ENCODE measurements at places on chromosomes 5 and 9.

GRCh38 chr5:17477573-17478265, 20.3 kb upstream of the TAF11L2 start:
- DNase-seq: no peak

- no peak for DNase-seq
Observed at GRCh38 chr9:121185178-121185745, 16.4 kb downstream of the RAB14 start.

GRCh38 chr5:139076111-139076510, 122.1 kb downstream of the SIL1 start:
- DNase-seq: no peak

DNA sequence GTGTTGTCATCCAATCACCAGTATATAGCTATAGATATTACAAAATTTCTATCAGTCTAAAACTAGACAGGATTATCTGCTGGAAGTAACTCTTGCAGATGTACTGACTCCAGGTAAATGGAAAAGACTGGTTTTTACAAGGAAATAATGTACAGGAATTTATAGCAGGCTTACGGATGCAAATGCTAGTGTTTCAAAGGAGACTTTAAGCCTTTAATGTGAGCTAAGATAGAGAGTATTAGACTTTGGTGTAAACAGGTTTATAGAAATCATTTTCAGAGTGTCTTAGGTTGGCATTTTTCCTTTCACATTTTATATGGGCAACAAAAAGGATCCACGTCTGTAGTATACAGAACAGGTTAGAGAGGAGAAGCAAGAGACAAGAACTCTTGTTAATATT, 16.1 kb downstream of the ZNF608 start:
- DNase-seq: no peak

DNA sequence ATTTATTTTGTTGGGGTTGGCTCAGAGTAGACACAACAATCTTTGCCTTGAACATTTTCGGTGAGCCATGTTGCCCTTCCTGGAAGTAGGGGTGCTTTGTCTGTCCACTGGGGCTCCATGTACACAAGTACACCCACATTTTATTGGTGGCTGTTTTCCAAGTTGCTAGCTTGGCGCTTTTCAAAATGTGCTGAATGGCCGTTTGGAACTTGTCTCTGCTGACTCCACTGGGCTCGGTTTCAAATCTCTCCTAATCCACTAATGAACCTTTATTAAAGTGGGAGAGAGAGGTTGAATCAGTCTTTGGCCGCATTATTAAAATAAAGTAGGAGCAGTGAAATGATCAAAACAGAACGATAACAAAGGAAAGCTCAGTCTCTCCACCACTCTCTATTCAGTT, 64.6 kb upstream of the TAF11L2 start:
- DNase-seq: no peak

DNA sequence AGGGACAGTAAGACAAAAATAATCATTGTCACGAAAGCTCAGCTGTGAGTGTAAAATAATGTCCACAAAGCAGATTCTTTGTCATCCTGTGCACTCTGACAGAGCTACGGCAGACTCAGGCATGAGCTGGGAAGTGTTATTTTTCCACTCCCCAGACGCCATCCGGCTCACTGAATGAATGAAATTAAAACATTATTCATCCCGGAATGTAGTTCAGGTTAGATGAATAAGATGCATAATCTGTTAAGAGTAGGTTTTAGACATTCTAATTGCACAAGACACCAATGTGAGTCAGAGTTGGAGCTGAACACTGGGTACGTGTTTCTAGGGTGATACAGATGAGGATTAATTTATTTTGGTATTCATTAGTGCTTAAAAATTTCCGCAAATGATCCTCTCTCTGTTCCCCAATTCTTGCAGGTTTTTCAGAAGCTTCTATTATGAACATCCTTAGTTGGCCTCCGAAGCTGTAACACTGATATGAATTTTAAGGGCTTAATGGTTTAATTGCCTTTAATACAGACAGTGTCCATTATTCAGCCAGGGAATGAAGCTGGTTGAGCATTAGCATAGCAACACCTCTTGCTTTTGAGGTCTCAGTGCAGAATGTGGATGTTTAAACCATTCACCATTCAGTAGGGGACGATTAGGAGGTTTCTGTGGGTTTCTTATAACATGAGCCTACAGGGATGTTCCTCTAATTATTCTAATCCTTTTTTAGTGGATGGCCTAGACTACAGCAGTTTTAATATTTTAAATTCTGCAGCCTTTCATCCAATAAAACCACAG, 65.6 kb upstream of the FRRS1L start:
- no peak for DNase-seq

- DNase-seq: no peak
Observed at GRCh38 chr9:113790093-113790492, 86.0 kb upstream of the ZNF618 start.

DNA sequence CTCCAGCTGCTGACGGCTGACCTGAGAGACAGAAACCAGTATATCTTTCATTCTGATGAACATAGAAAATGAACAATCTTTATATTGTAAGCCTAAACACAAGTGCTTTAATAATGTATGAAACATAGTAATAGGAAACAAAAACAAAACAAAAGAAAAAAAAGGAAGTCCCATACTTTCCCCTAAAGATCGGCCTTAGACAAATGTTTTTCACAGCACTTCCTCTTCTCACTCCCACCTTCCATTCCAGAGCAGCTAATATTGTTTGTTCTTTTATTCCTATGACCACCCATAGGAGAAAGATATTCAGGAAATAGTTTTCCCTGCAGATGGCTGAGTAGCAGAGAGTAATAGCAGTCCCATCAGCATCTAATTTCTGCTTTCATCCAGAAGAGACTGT, 194.4 kb upstream of the SLC27A6 start:
- no peak for DNase-seq

DNA sequence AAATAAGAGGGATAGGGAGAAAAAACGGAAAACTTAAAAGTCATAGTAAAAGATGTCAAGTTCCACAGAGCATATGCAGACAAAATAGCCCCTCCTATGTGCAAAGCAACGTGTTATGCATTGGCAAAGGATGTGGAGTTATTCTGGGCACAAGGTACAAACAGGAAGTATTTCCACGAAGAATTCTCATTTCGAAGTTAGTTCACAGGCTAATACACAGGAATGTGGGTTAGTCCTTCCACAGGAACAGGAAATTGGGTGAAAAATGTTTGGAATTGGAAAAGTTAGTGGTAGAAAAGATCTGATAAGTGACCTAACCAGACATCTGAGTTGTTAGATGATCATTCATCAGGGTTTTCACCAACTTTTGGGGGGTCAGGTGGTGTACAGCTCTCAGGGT, 326.6 kb downstream of the EBF1 start:
- no peak for DNase-seq

DNA sequence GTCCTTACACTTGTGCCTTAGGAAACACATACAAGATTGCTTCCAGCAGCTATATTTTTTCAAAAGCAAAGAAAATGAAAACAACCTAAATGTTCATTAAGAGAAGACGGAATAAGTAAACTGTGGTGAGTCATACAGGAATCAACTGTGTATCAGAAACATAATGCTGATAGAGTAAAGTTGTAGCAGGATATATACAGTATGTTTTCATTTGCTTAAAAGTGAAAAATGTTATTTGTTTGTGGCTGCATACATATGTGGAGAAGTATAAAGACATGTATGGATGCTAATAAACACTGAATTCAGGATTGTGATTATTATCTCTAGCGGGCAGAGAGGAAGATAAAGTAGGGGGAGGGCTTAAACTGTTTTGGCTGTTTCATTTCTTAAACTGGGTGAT, 8.3 kb downstream of the DCTN4 start:
- DNase-seq: no peak

- DNase-seq: no peak
Observed at GRCh38 chr5:128349044-128349858, 188.8 kb downstream of the FBN2 start.

GRCh38 chr5:157247267-157247666, 18.7 kb upstream of the CYFIP2 start:
- DNase-seq: no peak

All from endothelial cell (in vitro differentiated cells).